ENCODE measurements at places on chromosomes 16 and 17.

- no peak overlapping the region for H3K4me3 ChIP-seq
- no peaks in the 10 kb centered on the region for H3K4me1 ChIP-seq
- no peak for DNase-seq
- no peak overlapping the region for H3K27ac ChIP-seq
- H3K27me3 ChIP-seq = no peaks in the 10 kb centered on the region
Measured at GRCh38 chr17:6261466-6261865, 173.5 kb downstream of the AIPL1 start.

DNA sequence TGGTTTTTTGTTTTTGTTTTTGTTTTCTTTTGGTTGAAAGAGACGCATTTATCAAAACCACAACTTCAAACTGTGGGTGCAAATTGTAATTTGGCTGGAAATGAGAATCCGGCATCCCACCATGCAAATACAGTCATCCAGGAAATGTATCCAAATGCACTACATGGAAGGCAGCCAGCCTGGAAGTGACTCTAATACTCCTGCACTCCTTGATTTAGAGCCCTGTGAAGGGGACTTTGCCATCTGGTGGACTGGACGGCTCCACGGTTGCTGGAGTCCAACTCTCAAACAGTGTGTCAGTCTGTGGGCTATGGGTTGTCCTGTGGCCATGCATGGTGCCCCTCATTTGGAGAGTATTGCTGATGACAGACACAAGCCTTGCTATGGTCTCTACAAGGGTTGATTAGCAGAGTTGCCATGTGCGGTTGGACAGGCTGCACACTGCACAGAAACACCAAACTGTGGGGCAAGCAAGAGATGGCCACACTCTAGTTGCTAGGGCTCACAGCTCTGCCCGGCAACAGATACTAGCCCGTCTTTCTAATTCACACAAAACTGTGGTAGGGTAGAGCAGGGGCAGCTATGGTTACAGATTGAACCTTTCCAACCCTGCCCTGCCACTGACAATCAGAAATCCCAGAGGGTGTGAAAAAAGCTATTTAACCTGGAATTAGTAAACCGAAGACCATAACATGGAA is 62.4 kb downstream of the VAT1L start:
- no peaks in the 10 kb centered on the region for H3K36me3 ChIP-seq
- no peaks in the 10 kb centered on the region for H3K4me1 ChIP-seq
- H3K4me3 ChIP-seq = no peak overlapping the region

DNA sequence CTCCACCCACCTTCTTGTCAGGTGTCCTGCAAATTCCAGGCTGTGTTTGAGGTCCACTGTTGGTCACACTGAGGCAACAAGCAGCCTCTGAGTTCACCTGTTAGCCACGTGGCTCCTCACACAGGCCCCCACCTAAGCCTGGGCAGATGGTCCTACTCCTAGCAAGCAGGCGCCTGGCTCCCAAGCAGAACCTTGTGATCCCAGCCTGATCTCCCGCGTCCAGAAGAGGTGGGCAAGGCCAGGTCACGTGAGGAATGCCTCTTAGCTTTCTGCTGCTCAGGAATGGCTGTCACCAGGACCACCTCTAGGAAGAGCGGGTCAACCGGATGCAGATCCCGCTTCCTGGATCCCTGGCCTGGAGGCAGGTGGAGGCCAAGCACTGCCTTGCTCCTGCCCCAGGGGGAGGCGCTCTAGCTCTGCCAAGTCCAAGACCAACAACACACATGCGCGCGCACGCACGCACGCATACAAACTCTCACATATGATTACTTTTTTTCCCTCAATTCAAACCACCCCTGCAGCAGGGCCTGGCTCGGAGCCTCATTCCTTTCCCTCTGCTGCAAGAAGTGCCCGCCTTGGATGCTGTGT is 9.5 kb downstream of the CYB561 start:
- peaks cover 16% of the 10 kb centered on the region for H3K36me3 ChIP-seq
- no peak for DNase-seq
- no peak overlapping the region for H3K27ac ChIP-seq
- H3K4me3 ChIP-seq = no peak overlapping the region
- H3K27me3 ChIP-seq = no peaks in the 10 kb centered on the region
- H3K4me1 ChIP-seq = peaks cover 45% of the 10 kb centered on the region

GRCh38 chr17:77555741-77556291 is 402.7 kb upstream of the TNRC6C start:
- no peak overlapping the region for H3K4me3 ChIP-seq
- DNase-seq = no peak
- peaks cover 6% of the 10 kb centered on the region for H3K27me3 ChIP-seq

DNA sequence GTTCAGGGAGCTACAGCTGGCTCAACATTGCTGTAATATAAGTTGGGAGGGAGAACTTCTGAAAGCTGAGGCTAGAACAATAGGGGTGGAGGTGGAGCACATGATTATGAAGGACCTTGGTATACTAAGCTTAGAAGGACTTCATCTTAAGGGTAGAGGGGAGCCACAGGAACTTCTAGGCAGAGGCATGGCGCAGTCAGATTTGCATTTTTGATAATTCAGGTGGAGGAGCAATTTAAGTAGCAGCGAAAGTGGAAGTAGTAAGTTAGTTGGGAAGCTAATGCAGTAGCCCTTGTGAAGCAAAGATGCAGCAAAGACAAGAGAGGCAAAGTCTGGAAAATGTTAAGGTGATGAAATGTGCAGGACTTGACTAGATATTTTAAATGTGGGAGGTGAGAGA is 144.1 kb downstream of the SPECC1 start:
- no peaks in the 10 kb centered on the region for H3K27me3 ChIP-seq
- H3K27ac ChIP-seq = no peak overlapping the region
- no peaks in the 10 kb centered on the region for H3K36me3 ChIP-seq

- no peak for DNase-seq
- no peaks in the 10 kb centered on the region for H3K36me3 ChIP-seq
- no peaks in the 10 kb centered on the region for H3K4me1 ChIP-seq
Measured at GRCh38 chr16:80896776-80897175, 92.4 kb upstream of the CDYL2 start.

Data from effector memory CD4-positive, alpha-beta T cell (primary cell).